Non-pigmented ciliary epithelial cell (primary cell): ENCODE measurements at places on chromosomes 12 and 14.

- no peak for DNase-seq
Observed at GRCh38 chr14:105563347-105563737, 37.0 kb downstream of the TMEM121 start.

DNA sequence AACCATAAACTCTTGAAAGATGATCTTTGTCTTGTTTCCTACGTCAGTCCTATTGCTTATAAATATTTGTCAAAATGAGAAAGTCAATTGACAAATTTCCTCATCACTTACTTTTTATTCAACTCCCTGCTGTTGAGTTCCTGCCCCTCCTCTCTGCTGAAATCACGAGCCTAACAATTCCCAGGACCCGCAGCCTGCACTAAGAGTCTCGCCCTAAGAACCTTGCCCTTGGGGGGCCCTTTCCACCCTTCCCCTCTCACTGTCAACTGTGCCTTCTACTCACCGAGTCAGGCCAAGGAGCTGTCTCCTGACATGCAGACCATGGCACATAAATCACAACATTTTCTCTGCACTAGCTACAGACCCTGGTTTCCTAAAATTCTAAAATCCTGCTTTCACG is 99.0 kb downstream of the STAB2 start:
- DNase-seq, result no peak

DNA sequence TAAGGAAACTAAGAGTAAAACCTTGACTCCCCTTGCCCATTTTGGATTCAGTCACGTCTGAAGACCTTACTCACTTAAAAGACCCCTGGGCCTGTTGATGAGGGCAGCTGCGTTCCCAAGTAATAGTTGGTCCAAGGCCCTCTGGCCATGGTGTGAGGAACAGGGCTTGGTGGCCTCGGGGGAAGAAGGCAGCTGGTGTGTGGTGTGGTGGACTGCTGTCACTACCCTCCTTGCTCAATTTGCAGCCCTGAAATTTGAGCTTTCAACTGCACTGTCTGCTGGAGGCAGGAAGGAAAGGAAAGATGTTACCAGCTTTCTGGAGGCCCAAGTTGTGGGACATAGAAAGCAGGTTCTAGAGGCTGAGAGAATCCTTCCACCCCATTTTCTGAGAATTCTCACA is 128.2 kb downstream of the SLC38A6 start:
- DNase-seq, result no peak

DNA sequence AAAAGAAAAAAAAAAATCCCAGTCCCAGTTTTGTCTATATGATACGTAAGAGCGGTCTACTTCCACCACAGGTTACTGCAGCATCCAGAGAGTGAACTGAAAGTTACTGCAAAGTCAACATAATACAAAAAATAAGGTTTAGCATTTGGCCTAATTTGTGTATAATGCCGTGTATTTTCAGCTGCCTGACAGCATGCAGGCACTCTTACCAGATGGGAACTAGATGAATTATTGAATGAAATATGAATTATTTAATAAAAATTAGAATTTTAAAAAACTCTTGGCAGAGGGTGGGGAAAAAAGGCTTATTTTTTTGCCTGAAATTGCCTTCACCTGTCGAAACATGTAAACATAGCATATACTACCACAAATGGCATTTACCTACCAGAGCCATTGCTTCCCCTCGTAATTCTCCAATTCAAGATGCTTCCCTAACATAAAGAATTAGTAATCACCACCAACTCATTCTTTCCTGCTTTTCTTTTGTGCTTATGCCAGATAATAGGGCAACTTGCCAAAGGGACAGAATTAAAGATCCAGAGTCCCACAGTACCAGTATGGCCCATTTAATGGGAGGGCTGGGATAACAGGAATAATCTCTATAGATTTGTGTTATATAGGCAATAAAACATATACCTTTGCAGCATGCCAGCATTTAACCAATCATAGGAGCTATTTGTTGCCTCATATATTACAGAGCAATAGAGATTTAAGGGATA is 31.1 kb downstream of the ATF7 start:
- no peak for DNase-seq

DNA sequence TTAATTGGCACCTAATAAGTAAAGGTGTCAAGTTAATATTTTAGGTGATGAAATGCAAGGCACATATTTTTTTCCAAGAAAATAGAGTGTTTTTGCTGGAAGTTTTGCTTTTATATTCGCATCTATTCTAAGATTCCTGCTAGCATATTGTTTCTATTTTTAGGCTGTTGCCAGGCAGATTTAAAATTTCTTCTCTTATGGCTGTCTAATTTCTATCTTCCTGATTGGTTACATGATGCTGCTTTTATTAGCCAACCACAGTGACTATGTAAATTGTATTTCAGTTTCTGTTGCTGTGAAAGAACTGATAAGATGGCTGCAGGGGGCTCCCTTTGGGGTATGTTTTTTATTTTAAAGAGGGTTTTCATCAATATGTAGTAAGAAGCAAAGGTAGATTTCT is 42.7 kb downstream of the ATF7IP start:
- DNase-seq, result no peak

DNA sequence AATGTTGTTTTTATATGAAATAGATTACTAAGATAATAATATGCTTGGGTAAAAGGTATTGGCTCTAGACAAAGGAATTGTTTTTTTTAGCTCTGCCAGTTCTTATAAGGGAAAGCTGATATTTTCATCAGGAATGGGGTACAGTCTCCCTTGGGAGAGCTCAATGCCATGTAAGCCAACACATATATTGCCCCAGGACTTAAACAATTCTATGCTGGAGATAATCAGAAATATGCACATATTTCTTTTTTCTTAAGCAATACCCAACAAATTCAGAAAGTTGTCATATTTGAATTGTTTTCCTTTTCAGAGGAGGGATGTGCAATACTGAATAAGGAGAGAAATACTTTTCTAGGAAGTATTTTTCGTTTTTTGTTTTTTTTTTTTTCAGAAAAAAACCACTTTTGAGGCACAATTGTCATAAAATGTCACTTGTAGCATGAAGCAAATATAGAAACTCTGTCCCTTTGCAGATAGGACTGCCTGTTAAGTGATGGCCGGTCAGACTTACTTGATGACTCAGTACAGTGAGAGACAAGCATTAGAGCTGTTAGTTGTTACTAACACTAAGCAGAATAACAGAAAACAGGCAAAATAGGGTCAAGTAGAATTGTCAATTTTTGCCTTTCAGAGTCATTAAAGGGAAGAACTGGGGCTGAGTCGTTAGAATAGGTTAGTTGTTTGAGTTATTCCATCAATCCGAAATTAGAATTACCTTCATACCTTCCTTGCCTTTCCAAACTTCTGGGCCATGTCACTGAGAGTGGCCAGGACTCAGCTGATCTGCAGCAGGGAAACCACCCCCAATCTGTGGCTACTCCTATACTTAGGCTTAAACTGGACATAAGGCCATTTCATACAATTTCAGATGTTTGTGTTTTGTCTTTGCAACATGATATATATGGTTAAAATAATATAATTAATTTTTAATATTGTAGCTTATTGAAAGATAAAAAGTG is 168.1 kb downstream of the SLC38A4 start:
- no peak for DNase-seq

DNA sequence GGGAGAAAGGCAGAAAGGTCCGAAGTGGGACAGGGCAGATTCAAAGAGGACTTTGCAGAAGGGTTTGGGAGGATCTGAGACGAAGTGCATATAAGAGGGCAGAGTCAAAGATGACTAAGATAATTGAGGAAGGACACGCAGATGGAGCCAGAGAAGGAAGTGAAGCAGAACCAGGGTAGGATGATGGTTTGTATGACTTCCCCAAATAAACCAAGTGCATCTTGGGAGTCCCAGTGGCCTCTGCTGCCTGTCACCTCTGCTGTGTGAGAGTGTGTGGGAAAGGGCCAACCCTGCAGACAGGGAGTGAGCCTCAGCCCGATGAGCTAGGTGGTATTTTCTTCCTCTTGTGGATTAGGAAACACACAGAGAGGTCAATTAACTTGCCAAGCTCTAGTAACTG is 36.8 kb downstream of the FLVCR2 start:
- DNase-seq, result no peak

DNA sequence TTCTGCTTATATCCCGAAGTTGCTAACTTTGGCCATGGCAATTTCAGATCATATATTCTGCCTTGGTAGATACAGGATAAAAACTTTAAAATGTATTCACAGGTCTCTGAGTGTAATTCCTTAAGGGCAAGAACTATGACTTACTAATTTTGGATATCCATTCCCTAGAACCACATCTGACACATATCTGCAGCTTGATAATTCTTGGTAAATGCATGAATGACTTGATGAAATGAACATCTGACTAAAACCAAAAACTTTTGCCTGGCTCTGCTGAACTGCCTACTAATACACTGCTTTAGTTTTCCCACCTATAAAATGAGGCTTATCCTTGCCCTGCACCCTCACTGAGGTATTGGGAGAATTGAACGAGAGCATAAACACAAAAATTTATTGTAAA is 32.2 kb downstream of the SLC25A21 start:
- no peak for DNase-seq
